ENCODE measurements at places on chromosomes 6 and 20.

DNA sequence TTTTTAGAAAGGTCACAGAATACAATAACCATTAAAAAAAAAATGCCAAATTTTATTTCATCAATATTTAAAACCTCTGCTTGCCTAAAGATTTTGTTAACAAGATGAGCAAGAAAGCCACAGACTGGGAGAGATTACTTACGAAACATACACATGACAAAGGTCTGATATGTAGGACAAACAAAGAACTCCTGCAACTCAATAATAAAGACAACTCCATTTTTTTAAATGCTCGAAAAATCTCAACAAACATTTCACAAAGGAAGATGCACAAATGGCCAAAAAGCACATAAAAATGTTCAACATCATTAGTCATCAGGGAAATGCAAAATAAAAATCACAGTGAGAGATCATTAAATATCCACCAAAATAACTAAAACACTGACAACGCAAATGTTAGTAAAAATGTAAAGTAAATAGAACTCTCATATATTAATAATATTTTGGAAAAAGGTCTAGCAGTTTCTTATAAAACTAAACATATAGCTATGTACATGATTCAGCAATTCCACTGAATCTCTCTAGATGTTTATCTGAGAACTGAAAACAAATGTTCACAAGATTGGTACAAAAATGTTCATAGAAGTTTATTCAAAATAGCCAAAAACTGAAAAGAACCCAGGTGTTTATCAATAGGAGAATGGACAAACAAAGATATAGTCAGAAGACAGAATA, 10.3 kb downstream of the STK38 start:
- no peaks in the 10 kb centered on the region for H3K27me3 ChIP-seq
- H3K4me1 ChIP-seq, result peaks cover 16% of the 10 kb centered on the region
- no peak overlapping the region for H3K27ac ChIP-seq
- no peak overlapping the region for H3K4me3 ChIP-seq

GRCh38 chr20:10463622-10464021, 28.5 kb downstream of the SLX4IP start:
- no peaks in the 10 kb centered on the region for H3K4me1 ChIP-seq
- no peaks in the 10 kb centered on the region for H3K27me3 ChIP-seq
- H3K36me3 ChIP-seq, result no peaks in the 10 kb centered on the region
- H3K27ac ChIP-seq, result no peak overlapping the region
- DNase-seq, result no peak

DNA sequence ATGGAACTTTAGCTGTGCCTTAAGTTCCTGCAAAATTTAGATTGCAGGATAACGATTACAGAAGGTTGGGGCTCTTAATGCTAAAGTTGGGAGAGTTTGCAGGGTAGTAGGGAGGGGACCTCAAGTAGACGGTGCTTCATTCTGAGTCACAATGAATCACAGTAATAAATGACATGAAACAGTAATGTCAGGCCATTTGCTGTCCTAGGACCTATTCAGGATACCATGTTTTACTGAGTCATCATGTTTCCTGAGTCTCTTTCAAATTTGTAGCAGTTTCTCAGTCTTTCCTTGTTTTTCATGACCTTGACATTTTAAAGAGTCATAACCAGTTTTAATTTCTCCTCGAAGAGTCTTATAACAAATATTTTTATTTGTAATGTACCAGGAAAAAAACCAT, 406.9 kb upstream of the MAP3K7 start:
- no peak for DNase-seq
- H3K27ac ChIP-seq, result no peak overlapping the region
- H3K4me3 ChIP-seq, result no peak overlapping the region
- H3K36me3 ChIP-seq, result no peaks in the 10 kb centered on the region
- no peaks in the 10 kb centered on the region for H3K4me1 ChIP-seq

- H3K36me3 ChIP-seq, result no peaks in the 10 kb centered on the region
- no peak overlapping the region for H3K27ac ChIP-seq
- H3K4me3 ChIP-seq, result no peak overlapping the region
- H3K27me3 ChIP-seq, result peaks cover 9% of the 10 kb centered on the region
- H3K4me1 ChIP-seq, result no peaks in the 10 kb centered on the region
- DNase-seq, result peak; percentile 46
Observed at GRCh38 chr20:61951695-61952533, 113.8 kb downstream of the TAF4 start.

GRCh38 chr6:45445749-45446549, 68.2 kb upstream of the SUPT3H start:
- no peak for DNase-seq
- H3K36me3 ChIP-seq, result no peaks in the 10 kb centered on the region
- H3K27ac ChIP-seq, result peak overlapping the region; percentile 68
- H3K4me3 ChIP-seq, result no peak overlapping the region
- H3K27me3 ChIP-seq, result no peaks in the 10 kb centered on the region

- no peaks in the 10 kb centered on the region for H3K36me3 ChIP-seq
- H3K4me3 ChIP-seq, result no peak overlapping the region
- no peak for DNase-seq
- H3K27me3 ChIP-seq, result no peaks in the 10 kb centered on the region
- no peaks in the 10 kb centered on the region for H3K4me1 ChIP-seq
Observed at GRCh38 chr6:163695414-163695864, 280.9 kb downstream of the QKI start.

DNA sequence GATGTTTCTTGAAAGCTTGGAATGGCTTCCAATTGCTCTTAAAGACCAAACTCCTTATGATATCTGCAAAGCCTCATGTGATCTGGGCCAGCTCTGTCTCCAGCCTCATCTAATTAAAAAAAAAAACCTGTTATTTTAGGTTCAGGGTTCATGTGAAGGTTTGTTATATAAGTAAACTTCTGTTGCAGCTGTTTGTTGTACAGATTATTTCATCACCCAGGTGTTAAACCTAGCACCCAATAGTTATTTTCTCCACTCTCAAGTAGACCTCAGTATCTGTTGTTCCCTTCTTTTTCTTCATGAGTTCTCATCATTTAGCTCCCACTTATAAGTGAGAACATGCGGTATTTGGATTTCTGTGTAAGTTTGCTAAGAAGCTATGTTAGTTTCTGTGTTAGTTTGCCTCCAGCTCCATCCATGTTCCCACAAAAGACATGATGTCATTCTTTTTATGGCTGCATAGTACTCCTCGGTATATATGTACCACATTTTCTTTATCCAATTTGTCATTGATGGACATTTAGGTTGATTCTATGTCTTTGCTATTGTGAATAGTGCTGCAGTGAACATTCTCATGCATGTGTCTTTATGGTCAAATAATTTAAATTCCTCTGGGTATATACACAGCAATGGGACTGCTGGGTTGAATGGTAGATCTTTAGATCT, 30.2 kb upstream of the TFB1M start:
- H3K4me3 ChIP-seq, result no peak overlapping the region
- H3K36me3 ChIP-seq, result no peaks in the 10 kb centered on the region
- H3K27me3 ChIP-seq, result no peaks in the 10 kb centered on the region

DNA sequence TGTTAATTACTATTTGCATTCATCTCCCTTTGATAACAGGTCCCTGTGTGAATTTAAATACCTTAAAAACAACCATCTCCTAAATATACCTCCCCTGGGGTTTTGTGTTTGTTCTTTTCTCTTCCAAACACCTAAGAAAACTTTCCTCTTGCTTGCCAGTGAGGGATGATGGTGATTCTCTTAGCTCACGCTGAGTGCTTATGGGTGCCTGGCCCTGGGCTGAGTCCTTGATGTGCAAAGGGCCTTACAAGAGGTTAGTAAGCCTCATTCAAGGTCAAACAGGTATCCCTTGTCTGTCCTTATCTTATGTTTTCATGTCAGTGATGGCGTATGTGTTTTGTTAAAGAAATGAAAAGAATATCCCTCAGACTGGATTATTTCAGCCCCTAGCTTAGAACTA, 76.3 kb downstream of the SYCP2L start:
- no peak overlapping the region for H3K27ac ChIP-seq
- no peaks in the 10 kb centered on the region for H3K4me1 ChIP-seq
- H3K4me3 ChIP-seq, result no peak overlapping the region
- no peak for DNase-seq
- no peaks in the 10 kb centered on the region for H3K27me3 ChIP-seq

DNA sequence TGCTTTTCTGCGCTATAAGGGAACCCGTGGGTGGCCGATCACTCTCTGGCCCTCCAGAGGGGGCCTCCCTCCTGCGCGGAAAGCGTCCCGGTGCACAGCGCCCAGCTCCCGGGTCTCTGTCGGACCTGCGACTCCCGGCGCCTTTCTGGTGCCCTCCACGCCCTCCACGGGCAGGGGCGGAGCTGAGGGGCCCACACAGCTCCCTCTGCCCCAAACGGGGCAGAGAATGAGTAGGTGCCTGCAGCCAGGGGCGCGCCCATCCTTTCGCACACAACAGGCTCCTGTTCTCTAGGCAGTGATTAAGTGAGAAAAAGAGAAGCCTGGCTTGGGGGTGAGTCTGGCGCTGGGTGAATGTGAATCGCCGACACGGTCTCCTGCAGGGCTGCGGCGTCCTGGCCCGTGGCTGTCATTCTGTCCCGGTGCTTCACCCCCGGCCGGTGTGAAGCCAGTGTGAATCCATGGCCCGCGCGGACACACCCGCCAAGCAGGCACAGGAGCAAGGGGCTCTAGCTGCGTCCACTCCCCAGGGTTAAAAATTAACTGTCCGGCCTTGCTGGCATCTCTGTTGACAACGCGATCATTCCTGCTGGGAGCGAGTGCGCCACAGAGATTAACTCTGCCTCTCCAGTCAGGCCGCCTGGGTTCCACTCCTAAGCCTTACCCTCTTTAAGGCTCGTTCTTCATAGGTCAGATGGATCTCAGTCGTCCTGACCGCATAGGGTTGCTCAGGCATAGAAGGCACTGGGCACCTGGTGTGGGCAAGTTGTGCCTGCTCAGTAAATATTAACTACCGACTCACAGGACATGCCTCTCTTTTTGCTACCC, 88.8 kb downstream of the PCSK2 start:
- H3K27ac ChIP-seq, result no peak overlapping the region
- no peak for DNase-seq
- H3K36me3 ChIP-seq, result no peaks in the 10 kb centered on the region
- H3K27me3 ChIP-seq, result peaks cover 34% of the 10 kb centered on the region
- H3K4me3 ChIP-seq, result no peak overlapping the region

GRCh38 chr20:33843050-33843449, 31.9 kb downstream of the CHMP4B start:
- no peaks in the 10 kb centered on the region for H3K36me3 ChIP-seq
- peaks cover 95% of the 10 kb centered on the region for H3K4me1 ChIP-seq
- DNase-seq, result no peak
- no peaks in the 10 kb centered on the region for H3K27me3 ChIP-seq
- no peak overlapping the region for H3K4me3 ChIP-seq

- no peaks in the 10 kb centered on the region for H3K27me3 ChIP-seq
- no peak overlapping the region for H3K27ac ChIP-seq
- H3K4me3 ChIP-seq, result no peak overlapping the region
Observed at GRCh38 chr6:112173221-112173804, 81.1 kb downstream of the LAMA4 start.

GRCh38 chr6:51049983-51050877, 231.6 kb downstream of the TFAP2B start:
- DNase-seq, result no peak
- H3K27me3 ChIP-seq, result no peaks in the 10 kb centered on the region
- H3K27ac ChIP-seq, result no peak overlapping the region
- no peaks in the 10 kb centered on the region for H3K36me3 ChIP-seq
- H3K4me3 ChIP-seq, result no peak overlapping the region

- H3K4me1 ChIP-seq, result peaks cover 78% of the 10 kb centered on the region
- no peaks in the 10 kb centered on the region for H3K27me3 ChIP-seq
- DNase-seq, result peak; percentile 88
- H3K36me3 ChIP-seq, result no peaks in the 10 kb centered on the region
- peak overlapping the region; percentile 95 for H3K27ac ChIP-seq
Observed at GRCh38 chr20:4813863-4814695, 92.4 kb downstream of the PRND start.

- no peak for DNase-seq
- no peaks in the 10 kb centered on the region for H3K36me3 ChIP-seq
- no peaks in the 10 kb centered on the region for H3K27me3 ChIP-seq
- H3K4me3 ChIP-seq, result no peak overlapping the region
- no peak overlapping the region for H3K27ac ChIP-seq
- H3K4me1 ChIP-seq, result peaks cover 22% of the 10 kb centered on the region
Observed at GRCh38 chr6:35449287-35449881, 2.8 kb upstream of the FANCE start.

- H3K27ac ChIP-seq, result no peak overlapping the region
- H3K27me3 ChIP-seq, result no peaks in the 10 kb centered on the region
- DNase-seq, result peak; percentile 63
- H3K4me1 ChIP-seq, result peaks cover 15% of the 10 kb centered on the region
- H3K36me3 ChIP-seq, result no peaks in the 10 kb centered on the region
Observed at GRCh38 chr6:170128811-170129681, 161.8 kb downstream of the DLL1 start.

GRCh38 chr6:98116455-98116854, 717.9 kb upstream of the POU3F2 start:
- H3K27ac ChIP-seq, result no peak overlapping the region
- no peak overlapping the region for H3K4me3 ChIP-seq
- DNase-seq, result no peak

- H3K36me3 ChIP-seq, result no peaks in the 10 kb centered on the region
- H3K27ac ChIP-seq, result no peak overlapping the region
- H3K27me3 ChIP-seq, result no peaks in the 10 kb centered on the region
- no peaks in the 10 kb centered on the region for H3K4me1 ChIP-seq
Observed at GRCh38 chr6:106253731-106254130, 71.8 kb downstream of the ATG5 start.

DNA sequence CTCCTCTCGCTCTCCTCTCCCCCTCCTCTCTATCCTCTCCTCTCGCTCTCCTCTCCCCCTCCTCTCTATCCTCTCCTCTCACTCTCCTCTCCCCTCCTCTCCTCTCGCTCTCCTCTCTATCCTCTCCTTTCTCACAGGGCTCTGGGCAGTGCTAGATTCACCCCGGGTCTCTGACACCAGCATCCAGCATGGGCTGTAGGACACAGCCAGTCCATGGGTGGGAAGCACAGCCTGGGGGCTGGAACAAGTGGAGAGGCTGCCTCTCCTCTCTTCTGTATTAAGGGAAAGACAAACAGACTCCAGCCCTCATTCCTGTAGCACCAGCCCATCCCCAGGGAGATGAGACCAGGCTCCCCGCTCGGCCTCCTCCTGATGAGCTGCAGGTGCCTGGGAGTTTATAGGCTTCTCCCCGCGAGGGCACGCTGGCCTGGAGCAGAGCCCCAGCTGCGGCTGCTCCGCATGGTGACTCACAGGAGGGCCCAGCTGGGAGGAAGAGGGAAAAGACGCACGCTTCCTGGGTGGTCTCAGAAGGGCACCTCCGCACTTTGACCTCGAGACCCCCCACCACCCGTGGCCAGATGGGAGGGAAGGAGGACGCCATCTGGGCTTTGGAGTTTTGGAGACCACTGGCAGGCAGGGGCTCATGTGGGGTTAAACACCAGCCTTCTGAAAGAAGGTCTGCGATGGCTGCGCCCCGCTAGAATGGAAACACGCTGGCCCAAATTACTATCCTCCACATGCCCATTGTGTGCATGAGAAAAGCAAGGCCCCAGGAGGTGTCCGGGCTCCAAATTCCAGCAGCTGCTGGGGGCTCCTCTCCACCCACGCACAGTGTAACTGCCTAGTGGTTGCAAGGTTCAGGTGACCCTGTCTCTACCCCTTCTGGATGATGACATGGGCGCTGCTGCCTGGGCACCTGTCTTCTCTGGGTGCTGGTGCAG, 68.0 kb downstream of the BMP7 start:
- DNase-seq, result no peak
- no peaks in the 10 kb centered on the region for H3K36me3 ChIP-seq
- H3K4me3 ChIP-seq, result no peak overlapping the region
- H3K27me3 ChIP-seq, result no peaks in the 10 kb centered on the region
- no peaks in the 10 kb centered on the region for H3K4me1 ChIP-seq
